ENCODE measurements at places on chromosomes 2 and 18.

GRCh38 chr2:48508461-48509124, 21.4 kb upstream of the STON1 start:
- DNase-seq = no peak

GRCh38 chr2:224576088-224576715, 9.0 kb downstream of the CUL3 start:
- DNase-seq = no peak

DNA sequence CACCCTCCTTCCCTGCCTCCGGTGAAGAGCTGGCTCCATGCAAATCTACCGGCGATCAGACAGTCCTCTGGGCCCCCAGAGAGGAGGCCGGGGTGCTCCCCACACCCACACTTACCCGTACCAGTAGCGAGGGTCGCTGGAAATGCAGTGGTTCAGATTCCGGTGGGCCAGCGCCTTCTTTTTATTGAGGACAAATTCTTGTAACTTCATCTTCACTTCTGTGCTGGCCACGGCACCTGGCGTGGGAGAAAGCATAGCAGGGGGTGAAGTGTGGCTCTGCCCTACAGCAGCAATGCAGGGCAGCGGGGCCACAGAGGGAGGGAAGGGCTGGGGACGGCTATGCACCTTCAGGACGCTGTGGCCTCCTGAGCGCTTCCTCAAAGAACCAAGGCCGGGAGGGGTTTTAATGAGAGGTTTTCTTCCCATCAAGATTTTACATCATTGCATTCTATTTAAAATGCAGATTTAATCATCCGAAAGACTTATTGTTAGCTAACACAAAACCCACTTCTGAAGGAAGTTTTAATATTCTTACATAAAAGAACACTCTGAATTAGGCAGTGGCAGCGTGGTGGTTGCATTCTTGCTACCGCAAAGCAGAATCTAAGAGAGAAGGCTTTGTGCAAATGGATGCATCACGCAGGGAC, 237.0 kb downstream of the HDAC4 start:
- no peak for DNase-seq

DNA sequence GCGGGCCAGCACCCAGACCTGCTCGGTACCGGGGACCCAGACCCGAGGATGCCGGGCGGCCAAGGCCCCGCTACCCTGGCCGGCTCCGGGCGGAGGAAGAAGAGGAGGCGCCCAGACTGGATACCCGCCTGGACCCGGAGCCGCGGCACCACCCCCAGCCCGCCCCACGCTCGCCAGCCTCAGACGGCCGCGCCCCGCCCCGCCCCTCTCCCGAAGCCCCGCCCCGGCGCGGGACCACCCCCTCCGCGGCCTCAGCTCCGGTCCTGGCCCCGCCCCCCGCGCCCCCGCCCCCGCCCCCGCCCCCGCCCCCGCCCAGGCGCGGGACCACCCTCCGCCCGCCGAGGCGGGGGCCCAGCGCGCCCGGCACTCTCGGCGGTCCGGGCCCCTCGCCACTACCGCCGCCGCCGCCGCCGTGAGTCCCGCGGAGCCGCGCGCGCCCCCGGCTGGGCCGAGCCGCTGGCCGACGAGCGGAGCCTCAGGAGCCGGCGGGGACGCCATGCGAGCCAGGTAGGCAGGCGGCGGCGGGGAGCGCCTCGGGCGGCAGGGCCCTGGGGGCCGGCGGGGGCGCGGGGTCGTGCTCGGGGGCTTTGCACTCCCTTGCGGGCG, at the start of gene SH3BP4:
TSS of gene SH3BP4 (plus strand) at position 354 of the 606 bp plus-strand sequence. CDS start 82,986 bp downstream, outside the sequence.
- peak; percentile 12 for DNase-seq

DNA sequence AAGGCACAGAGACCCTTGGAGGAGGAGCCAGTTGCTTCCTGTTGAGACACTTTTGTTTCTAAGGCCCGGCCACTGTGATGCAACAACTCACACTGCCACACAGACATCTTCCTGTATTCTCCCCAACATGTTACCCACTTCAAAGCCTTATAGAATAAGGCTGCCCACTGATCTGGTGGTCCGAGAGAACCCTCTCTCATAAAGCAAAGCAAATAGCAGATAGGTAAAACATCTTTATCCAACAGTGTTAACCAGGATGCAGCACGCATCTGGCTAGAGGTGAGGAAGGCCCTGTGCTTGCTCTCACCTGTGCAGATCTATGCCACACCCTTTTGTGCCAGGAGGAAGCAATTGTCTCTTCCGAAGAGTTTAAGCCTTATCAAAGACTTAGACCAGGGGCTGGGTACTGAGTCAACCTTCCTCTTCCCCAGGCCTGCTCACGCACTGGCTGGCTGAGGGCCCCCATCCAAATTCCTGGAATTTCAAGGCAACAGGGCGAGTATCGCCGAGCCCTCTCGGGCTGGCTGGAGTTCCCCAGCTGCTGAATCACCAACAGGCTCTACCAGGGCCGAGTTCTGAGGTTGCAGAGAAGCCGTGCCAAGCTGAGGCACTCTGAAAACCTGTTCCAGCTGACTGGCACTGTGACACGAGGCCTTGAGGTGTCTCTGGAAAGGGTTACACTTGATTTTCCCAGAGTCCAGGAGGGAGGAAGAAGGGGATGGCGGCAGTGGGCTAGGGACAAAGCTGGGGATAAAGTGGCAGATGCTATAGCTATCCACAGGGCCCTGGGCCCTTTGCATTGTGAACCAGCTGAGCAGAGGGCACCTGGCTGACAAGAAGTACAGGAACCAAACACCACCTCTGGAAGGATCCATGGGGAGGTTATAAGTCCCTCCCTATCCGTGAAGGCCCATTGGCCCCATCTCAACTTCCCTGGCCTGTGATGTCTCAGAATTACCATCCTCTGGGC, 29.3 kb downstream of the TGFA start:
- peak; percentile 4 for DNase-seq

GRCh38 chr2:145267451-145267850, 747.5 kb upstream of the ZEB2 start:
- DNase-seq = no peak

GRCh38 chr2:156999661-157000060, 257.8 kb upstream of the GALNT5 start:
- DNase-seq = no peak

DNA sequence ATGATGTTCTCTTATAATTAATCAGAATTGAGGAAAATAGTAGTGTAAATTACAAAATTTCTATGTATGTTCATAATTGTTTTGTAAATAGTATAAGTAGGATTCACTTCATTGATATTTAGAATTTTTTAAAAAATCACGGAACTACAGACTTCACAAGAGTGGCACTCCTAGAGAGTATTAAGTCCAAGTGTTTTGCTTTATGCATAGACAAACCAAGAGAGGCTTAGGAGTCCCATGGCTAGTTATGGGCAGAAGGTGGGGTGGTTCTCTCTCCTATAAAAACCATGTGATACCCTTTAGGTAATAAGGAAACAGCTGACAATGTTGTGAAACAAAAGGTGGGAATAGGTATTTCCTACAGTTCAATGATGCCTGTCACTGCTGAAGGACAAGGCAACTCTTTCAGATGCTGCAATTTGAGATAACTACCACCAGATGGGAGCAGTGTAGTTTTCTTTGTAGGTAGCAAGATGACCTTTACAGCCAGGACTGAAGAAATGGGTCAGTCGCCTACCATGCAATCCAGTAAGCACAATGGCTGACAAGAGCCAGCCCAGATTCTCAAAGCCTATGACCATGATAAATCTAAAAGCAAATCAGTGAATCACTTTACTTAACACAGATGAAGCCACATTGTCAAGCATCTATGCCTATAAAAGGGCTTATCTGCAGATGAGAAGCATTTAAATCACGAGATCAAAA, 83.9 kb downstream of the AAK1 start:
- DNase-seq = no peak

GRCh38 chr2:3602553-3603339, 7.8 kb downstream of the COLEC11 start:
- DNase-seq = no peak

- DNase-seq = no peak
These were observed 63.4 kb upstream of the KLF7 start for GRCh38 chr2:207229161-207229560.

GRCh38 chr2:236642125-236642524, 72.5 kb downstream of the ACKR3 start:
- no peak for DNase-seq

- DNase-seq = no peak
These were observed 128.7 kb downstream of the CTIF start for GRCh38 chr18:48667276-48668254.

- DNase-seq = no peak
These were observed 26.5 kb downstream of the TNS1 start for GRCh38 chr2:217976301-217976700.

DNA sequence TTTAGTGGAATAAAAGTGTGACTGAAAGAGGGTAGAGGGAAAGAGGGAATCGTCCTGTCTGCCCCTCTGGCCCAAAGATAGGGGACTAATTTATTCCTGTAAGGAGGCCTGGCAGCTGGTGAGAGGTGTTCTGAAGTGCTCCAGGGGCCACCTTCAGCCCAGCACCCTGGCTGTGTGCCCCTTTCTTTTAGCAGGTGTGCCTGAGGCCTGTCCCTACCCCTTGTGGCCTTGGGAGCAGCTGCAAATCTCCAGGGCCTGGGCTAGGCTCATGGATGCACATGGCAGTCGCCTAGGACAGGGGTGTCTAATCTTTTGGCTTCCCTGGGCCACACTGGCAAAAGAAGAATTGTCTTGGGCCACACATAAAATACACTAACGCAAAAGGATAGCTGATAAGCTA, 37.3 kb downstream of the FHOD3 start:
- no peak for DNase-seq

DNA sequence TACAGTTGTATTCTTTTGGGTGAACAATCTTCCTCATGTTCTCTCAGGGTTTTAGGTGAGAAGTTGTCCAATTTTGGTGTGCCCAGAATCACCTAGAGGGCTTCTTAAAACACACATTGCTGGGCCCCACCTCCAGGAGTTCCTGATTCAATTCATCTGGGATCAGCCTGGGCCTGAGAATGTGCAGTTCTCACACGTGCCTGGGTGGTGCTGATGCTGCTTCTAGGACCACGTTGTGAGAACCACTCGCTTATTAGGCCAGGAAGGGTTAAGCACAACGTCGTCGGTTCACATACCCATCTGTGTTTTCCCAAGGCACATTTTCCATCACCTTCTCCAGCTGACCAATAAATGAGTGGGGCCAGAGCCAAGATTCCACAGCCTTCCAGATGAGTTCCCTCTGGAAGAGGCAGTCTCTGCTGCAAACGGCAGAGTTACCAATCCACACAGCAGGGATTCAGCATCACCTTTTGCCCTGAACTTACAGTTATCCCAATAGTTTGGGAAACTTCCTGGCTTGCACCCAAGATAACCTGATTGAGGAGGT, 277.7 kb upstream of the HNRNPA3 start:
- DNase-seq = no peak

- DNase-seq = no peak
These were observed 358.9 kb downstream of the NCKAP5 start for GRCh38 chr2:133209325-133209724.

DNA sequence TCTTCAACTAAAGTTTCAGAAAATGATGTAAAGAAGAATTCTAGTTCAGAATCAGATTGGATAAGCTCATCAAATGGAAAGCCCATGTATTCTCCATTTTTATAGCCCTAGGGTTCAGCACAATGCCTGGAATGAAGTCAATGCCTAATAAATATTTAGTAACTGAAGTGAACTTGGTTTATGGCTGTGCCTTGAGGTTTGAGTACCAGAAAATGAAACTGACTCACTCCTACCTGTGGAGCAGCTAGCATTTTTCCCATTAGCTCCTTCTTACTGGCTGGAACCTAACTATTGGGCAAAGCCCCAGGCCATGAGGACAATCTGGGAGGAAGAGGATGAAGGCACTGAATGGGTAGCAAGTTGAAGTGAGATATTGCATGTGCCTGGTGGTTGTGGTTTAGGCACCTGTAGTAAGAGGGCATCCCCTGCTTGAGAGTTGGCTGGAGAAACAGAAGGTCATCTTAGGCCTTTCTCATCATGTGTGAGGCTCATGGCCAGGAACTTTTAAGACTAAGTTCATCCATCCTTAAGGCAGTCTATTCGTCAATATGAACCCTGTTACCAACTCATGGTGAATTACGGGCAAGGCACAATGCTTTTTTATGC, 85.0 kb upstream of the LYPD1 start:
- DNase-seq = no peak

DNA sequence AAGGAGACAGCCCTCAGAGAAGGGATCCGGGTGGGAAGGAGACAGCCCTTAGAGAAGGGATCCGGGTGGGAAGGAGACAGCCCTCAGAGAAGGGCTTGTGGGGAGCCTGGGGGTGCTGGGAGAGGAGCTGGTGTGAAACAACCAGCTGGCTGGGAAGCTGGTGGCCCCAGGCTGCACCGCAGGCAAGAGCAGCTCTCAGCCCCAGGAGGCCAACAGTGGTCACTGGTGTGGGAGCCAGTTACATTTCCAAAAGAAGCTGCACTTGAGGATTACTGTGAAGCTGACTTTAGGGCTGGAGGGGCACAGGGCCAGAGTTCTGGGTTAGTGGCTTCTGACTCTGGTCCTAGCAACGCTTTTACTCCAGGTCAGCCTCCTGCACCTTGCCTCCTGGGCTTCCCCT, 3.3 kb downstream of the HES6 start:
- no peak for DNase-seq
